Jurkat, Clone E6-1 (cell line): ENCODE measurements at places on chromosomes 12 and 14.

GRCh38 chr12:26269562-26270284 lies 74.3 kb downstream of the SSPN start:
- DNase-seq = no peak

DNA sequence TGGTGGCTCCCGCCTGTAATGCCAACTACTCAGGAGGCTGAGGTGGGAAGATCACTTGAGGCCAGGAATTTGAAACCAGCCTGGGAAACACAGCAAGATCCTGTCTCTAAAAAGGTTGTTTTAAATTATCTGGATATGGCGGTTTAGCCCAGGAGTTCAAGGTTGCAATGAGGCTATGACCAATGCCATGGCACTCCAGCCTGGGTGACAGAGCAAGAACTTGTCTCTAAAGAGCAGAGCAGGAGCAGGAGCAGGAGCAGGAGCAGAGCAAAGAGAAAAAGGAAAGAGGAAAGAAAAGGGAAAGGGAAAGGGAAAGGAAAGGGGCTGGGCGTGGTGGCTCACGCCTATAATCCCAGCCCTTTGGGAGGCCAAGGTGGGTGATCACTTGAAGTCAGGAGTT lies 15.1 kb downstream of the DCP1B start:
- DNase-seq = no peak

GRCh38 chr12:99128246-99128802 lies 483.2 kb downstream of the APAF1 start:
- DNase-seq = no peak

DNA sequence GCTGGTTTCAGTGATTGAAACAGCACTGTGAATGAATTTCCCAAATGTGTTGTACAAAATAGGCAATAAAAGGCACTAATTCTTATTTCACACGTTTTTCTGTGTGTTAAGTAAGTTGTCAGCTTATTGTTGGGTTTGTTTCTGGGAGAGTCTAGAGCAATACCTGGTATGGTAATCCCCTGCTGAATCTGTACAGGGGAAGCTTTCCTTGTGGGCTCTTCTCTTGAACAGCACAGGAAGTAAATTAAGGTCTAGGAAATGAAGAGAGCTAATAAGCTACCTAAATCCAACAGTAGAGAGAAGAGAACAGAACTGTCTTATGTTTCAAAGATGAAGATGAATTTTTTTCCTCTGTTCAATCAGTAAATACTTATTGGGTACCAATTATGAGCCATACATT lies 406.7 kb downstream of the TMTC2 start:
- no peak for DNase-seq

DNA sequence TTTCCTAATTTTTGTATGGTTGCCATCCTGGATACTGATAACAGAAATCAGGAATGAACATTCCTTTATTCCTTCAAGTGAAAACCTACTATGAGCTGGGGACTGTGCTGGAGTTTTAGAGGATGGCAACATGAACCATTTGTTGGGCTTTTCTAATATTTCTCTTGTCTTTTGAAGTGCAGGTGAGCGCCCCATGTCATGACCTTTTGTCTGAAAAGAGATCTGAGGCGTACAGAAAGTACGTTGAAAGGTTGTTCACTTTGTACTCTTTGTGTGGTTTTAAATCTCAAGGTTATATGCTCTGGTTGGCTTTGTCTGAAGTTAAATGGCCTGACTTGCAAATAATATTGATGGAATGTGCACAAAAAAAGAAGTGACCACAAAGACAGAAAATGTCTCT lies 79.0 kb downstream of the GAS2L3 start:
- no peak for DNase-seq

- no peak for DNase-seq
Observed at GRCh38 chr12:78928200-78929074, 63.9 kb downstream of the SYT1 start.

DNA sequence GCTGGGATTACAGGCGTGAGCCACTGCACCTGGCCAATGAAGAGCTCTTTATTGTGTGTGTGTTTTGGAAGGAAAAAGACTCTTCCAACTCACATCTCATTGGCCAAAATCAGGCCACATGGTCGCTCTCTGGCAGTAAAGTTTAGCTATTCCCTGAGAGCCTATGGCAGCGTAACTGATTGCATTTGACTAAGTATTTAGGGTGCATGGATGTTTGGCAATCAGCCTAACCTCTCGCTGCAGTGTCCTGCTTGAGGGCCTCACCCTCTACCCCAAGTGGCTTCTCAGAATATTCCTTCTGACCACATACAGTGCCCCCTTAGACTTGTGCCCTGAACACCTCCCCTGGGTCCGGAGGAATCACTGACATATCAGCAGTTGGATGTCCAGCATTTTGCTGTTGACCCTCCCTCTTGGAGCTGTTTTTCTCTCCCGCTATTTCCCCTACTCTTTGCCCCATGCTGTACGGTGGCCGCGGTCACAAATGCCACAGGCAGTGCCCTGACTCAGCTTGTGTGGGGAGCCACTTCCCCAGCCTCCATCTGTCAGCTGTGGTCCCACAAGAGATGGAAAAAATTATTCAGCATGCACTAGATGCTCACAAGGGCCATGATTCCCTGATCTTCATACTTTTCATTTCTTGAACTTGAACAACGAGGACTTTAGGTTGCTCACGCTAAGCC lies 9.5 kb downstream of the PHETA1 start:
- peak; percentile 7 for DNase-seq

DNA sequence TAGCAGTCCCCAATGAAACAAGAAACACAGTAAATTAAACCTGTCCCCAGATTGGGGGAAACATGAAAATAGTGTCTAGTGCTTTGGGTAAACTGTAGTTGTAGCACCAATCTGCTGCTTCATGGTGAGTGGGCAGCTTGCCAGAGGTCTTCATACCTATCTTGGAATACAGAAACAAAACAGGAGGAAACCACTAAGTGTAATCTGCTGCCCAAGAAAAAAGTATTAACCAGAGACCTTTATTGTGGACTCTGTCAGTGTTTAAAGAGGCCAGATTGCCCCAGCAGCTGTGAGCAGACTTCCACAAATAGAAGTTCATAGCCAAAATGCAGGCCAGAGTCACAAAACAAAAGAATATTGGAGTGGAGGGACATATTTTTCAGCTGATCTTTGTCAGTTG lies 2.3 kb downstream of the ISCU start:
- DNase-seq = no peak

GRCh38 chr12:131734336-131735152 lies 23.7 kb downstream of the SFSWAP start:
- no peak for DNase-seq

GRCh38 chr12:86139671-86140070 lies 116.5 kb downstream of the MGAT4C start:
- DNase-seq = no peak

DNA sequence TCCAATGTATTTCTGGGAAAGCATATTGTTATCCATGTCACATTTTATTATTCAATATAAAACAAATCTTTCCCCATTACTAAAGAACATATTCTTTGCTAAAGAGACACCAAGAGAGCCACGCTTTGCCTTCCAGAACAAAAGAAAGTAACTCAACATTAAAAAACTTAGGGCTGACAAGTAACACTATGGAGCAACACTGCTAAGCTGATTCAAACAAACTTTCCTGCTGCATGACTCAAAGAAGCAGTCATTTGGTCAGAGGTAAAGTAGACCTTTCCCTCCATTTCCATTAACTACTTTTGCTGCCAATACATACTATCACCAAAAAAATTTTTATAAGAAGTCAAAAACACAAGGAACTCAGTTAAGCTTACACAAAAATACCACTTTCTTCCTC lies 83.0 kb downstream of the DENND5B start:
- no peak for DNase-seq
